Foreskin melanocyte (primary cell): ENCODE measurements at places on chromosomes 13 and 19.
A peak's percentile ranks its signal among the peaks of the same experiment; 100 is the strongest.

GRCh38 chr13:36766295-36766694 is 52.7 kb upstream of the RFXAP start:
- no peak for DNase-seq

DNA sequence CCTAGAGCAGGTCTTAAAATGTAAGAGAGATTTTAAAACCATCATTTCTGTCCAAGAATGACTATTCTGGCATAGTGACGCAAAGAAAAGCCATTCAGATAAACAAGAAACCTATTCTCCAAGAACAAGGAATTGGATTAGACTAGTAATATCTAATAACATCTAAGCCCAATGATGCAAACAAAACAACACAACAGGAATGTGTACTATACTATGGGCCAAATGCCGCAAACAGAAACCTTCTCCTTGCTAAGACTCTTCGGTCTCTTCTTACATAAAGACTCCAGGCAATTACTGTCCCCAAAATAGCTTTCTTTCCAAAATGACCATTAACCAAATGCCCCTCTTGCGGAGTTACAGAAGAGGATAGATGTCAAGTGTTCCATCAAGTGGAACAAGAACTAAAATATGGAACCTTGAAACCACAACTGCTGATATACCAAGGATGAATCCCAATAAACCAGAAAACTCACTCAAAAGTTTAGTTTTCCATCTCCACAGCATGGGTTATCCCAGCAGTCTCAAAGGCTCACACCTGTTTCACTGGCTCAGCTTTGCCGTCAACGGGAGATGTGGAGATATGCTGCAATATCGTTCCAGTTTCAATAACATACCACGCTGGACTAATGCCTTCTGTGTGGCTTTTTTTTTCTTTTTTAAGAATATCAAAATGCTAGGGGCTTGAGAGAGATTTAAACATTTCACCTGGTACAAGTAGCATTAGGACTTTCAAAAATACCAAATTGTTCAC is 76.2 kb downstream of the FOXO1 start:
- DNase-seq, result no peak

DNA sequence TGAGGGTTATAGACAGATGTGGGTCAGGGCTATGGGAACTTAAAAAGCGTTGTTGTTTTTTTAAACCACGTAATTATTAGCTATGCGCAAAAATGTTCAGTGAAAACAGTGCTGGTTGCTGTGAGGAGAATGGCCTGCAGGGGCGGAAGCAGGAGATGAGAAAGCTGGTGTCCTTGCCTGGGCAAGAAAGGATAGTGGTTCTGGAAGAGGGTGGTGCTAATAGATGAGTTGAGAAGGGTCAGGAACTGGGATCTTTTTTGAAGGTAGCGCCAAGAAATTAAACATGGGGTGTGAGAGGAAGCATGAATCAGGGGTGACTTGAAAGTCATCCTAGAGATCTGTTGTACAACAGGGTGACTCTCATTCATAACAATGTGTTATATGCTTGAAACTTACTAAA is 4.8 kb upstream of the SMG9 start:
- DNase-seq, result peak; percentile 93

- DNase-seq, result no peak
Measured at GRCh38 chr19:13968999-13969398, 16.7 kb downstream of the DCAF15 start.

DNA sequence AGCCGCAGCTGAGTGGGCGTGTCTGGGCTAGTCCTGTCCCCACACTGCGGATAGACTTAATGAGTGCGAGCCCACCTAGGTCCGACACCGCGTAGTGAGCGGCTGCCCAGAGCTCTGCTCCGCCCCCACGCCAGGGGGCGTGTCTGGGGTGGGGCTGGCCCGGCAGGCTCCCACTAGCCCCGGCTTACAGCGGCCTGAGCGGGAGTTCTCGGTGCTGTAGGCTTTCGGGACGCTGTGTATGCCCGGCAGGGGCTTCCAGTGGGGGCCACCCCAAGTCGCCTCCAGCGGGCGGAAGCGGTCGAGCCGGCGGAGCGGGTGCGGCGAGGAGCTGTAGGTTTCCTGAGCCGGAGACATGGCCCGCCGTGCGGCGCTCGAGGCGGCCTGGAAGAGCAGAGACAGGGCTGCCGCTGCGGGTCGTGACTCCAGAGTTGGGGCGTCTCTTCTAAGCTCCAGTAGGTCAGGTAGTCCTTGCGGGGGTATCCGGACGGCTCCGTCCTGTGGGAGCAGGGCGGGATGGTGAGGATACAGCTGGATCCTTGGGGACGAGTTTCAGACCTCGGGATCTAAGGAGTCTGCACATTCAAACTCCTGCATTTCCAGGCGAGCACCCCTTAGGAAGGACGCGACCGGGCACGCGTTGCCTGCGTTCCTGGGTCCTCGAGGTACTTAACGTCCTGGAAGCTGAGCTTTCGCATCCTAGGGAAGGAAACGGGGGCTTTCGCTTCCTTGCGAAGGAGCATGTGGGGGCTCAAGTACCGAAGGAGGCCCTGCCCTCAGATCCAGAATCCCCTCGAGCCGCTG is 1.2 kb downstream of the CGB7 start:
- peak; percentile 26 for DNase-seq

GRCh38 chr13:19658831-19659230 is 25.4 kb downstream of the MPHOSPH8 start:
- DNase-seq, result no peak

GRCh38 chr19:335486-336066 is 9.0 kb downstream of the MIER2 start:
- DNase-seq, result no peak

GRCh38 chr13:96034662-96035061 is 18.5 kb downstream of the UGGT2 start:
- DNase-seq, result no peak

DNA sequence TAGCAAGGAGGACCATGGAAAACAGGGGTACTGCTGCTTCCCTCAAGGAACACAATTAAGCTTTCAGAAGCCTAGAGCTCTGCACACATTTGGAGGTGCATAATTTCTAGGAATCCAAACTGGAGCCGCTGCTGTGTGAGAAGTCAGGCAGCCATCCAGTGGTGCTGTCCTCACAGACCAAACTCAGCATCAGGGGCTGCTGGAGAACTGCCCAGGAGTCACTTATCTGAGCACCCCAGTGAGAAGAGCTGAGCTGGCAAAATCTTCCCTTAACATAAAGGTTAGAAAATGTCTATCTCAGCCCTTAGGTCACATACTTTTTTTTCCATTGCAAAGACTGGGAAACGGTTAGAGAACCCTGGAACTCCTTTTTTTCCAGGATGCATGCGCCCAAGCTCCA is 72.8 kb downstream of the ATP7B start:
- no peak for DNase-seq

DNA sequence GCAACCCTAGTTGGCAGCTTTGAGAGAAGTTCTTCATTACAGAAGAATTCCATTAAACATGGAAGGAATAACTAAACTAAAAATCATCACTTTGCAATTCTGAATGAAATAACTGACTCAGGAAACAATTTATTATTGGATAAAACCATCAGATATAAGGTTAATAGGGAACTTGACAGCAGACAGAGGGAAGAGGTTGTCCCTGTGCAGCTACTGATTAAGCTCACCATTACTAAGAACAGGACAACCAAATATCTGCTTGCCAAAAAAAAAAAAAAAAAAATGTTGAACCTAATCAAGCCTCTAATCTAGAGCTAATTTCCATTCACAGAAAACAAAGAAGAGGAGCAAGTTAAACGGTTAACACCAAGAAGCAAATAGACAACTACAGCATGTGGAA is 12.8 kb downstream of the N4BP2L2 start:
- no peak for DNase-seq

- DNase-seq, result no peak
Measured at GRCh38 chr19:48244281-48244680, 11.4 kb downstream of the CARD8 start.

DNA sequence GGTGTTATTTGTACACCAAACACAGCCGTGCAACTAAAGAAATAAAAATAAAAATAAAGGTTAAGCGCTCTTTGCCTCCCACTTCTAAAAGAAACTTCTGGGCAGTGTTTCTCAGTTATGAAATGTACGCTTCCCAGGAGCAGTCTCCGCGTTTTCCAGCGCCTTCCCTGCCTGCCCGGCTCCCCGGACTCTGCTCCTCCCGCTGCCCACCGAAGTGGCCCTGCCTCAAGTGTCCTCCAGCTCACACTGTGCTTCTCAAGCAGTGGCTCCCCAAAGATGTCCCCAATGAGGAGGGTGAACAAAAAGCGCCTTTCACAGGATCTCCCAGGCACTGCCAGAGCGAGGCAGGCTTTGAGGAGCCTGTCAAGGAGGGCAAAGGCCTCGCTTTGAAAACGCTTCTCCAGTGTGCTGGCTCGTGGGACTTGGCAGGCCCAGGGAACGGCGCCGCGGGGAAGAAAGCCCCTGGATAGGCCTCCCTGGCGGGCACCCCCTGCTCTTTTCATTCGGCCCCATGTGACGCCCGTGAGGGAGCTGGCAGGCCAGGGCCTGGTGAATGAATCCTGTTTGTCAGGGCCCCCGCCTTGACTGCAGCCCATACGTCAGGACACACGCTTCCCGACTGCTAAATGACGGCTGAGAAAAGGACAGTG is 187.1 kb downstream of the FOXO1 start:
- no peak for DNase-seq

- DNase-seq, result no peak
Measured at GRCh38 chr13:75841905-75842304, 205.8 kb downstream of the LMO7 start.

GRCh38 chr19:33226550-33227241 is 1.0 kb upstream of the SLC7A10 start:
- DNase-seq, result no peak

- no peak for DNase-seq
Measured at GRCh38 chr19:34269081-34269480, 14.7 kb downstream of the GARRE1 start.

DNA sequence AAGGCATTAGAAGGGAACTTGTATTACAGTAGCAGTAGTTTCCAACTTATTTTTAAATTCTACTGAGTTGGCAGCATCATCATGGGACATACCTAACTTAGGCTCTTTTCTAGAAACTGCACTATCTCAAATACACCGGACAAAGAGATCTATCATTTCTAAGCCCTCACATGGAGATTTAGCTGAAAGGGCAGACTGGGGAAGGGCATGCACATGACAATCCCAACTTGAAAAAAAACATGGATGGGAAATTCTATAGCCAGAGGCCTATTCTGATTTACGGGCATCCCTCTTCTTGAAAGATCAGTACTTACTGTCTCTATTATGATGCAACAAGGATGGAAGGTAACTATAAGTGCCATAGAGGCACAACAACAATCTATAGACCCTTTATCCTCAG is 1328.6 kb downstream of the UQCRFS1 start:
- peak; percentile 67 for DNase-seq

DNA sequence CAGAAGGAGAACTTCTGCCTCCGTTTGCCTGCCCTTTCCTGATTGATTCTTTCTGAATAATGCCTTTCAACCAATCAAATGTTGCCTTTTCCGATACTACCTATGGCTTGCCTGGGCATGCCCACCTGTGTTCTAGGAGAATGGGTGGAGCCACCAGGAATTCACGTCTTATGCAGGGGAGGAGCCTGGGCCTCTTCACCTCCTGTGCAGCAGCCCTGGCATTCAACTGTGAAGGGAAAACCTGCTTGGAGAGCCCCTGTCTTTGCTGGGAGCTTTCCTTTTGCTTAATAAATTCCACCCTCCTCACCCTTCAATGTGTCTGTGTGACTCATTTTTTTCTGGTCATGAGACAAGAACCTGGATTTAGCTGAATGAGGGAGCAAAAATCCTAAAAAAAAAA is 730.7 kb downstream of the UQCRFS1 start:
- no peak for DNase-seq

DNA sequence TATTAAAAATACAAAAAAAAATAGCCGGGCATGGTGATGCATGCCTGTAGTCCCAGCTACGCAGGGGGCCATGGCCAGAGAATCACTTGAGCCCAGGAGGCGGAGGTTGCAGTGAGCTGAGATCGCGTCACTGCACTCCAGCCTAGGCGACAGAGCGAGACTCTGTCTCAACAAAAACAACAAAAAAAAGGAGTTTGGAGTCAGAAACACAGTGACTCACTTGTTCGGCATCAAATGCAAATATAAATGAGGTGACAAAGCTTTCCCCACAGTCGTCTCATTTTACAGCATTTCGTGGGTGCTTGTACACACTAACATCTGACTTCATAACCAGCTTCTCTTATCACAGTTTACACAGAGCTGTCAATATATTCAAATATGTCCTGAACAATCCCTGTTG is 11.0 kb downstream of the ZNF665 start:
- no peak for DNase-seq

- no peak for DNase-seq
Measured at GRCh38 chr19:6253954-6254733, 25.6 kb downstream of the MLLT1 start.

- no peak for DNase-seq
Measured at GRCh38 chr19:39941615-39942365, 7.4 kb upstream of the FCGBP start.

- no peak for DNase-seq
Measured at GRCh38 chr19:18655173-18655844, 18.5 kb downstream of the KLHL26 start.

- no peak for DNase-seq
Measured at GRCh38 chr19:7933411-7933810, 7.5 kb upstream of the CTXN1 start.

DNA sequence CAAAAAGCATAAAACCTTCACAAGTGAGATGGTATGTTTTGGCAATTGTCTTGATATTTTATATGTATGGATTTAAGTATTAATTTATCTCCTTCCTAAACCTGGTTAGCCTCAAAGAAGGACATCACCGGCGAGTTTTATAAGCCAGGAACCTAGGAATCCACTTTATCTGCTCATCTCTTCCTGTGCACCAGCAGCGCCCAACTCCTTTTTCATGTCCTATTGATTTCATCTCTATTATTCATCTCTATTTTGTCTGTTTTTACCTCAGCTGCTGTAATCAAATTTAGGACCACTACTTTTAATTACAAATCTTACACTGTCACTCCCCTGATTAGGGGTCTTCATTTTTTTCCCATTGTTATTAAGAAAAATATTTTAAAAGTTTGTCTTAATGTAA is 286.4 kb downstream of the DACH1 start:
- no peak for DNase-seq

GRCh38 chr13:113084094-113084942 is 21.3 kb upstream of the F7 start:
- no peak for DNase-seq

DNA sequence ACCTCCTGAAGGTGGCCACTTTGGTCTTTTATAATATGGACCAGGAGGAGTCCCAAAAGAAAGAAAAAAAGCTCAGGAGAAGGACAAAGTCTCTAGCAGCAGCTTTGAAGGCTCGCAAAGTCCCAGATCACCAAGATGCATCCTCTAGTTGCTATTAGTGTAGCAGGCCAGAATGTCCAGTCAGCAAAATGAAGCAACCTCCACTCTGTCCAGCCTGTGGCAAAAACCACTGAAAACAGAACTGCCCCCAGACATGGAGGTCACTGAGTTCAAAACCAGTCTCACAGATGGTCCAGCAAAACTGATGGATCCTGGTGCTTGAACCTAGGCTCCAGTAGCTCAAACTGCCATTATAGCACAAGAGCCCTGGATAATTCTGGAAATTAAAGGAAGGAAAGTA is 10.4 kb downstream of the LILRB4 start:
- DNase-seq, result no peak
